ENCODE measurements at places on chromosomes 6 and 20.

DNA sequence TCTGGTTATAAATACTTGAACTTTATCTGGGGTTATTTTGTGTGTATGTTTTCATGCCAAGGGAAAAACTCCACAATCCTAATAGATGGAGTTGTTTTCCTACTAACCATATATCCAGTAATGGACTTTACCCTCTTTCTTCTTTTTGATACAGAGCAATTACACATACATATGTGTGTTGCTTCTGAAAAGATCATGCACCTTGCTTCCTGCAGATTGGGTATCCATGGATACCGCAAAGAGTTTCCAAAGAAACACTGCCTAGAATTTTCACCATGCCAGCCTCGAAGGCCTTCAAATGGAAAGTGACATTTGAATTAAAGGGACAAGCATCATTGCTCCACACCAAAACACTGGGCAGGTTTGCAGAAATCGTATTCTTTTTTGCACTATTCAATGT, 26.8 kb downstream of the HDDC2 start:
- peak overlapping the region; percentile 38 for H3K27ac ChIP-seq
- no peaks in the 10 kb centered on the region for H3K27me3 ChIP-seq
- H3K36me3 ChIP-seq: peaks cover 45% of the 10 kb centered on the region
- H3K4me1 ChIP-seq: peaks cover 9% of the 10 kb centered on the region

GRCh38 chr20:46562373-46563169, 12.1 kb upstream of the OCSTAMP start:
- DNase-seq: no peak
- no peaks in the 10 kb centered on the region for H3K27me3 ChIP-seq
- H3K27ac ChIP-seq: no peak overlapping the region
- H3K36me3 ChIP-seq: no peaks in the 10 kb centered on the region

- peaks cover 2% of the 10 kb centered on the region for H3K36me3 ChIP-seq
- H3K4me1 ChIP-seq: peaks cover 20% of the 10 kb centered on the region
- DNase-seq: no peak
- H3K27me3 ChIP-seq: no peaks in the 10 kb centered on the region
- no peak overlapping the region for H3K4me3 ChIP-seq
These were observed 37.7 kb upstream of the SASH1 start for GRCh38 chr6:148304976-148305375.

- H3K4me3 ChIP-seq: no peak overlapping the region
- H3K36me3 ChIP-seq: no peaks in the 10 kb centered on the region
- H3K27me3 ChIP-seq: no peaks in the 10 kb centered on the region
These were observed 439.5 kb downstream of the PLCB1 start for GRCh38 chr20:8571611-8572010.

DNA sequence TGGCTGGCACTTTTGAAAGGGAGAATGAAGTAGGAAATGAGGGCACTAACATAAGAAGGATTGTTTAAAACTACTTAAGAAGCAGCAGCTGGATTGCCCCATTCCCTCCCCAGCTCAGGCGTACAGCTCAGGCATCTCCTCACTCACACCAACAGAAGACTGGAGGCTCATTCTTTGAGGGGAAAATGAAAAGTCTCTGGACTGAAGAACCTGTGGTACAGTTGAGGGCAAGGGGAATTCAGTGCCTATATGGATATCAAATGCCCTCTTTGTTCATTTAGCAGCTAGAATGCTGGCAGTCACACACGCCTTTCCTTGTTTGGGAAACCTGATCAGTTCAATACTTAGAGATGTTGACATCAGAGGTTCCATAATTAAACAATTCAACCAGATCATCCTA, 502.1 kb upstream of the SOX4 start:
- H3K27ac ChIP-seq: no peak overlapping the region
- DNase-seq: no peak
- no peaks in the 10 kb centered on the region for H3K27me3 ChIP-seq
- no peak overlapping the region for H3K4me3 ChIP-seq
- peaks cover 14% of the 10 kb centered on the region for H3K36me3 ChIP-seq

GRCh38 chr6:8279041-8279805, 156.1 kb downstream of the SLC35B3 start:
- peaks cover 15% of the 10 kb centered on the region for H3K4me1 ChIP-seq
- peaks cover 6% of the 10 kb centered on the region for H3K27me3 ChIP-seq
- H3K36me3 ChIP-seq: no peaks in the 10 kb centered on the region
- DNase-seq: no peak

- H3K27me3 ChIP-seq: no peaks in the 10 kb centered on the region
- no peak overlapping the region for H3K4me3 ChIP-seq
- no peak for DNase-seq
- no peak overlapping the region for H3K27ac ChIP-seq
These were observed 13.6 kb downstream of the PKIG start for GRCh38 chr20:44596010-44596409.

- peaks cover 11% of the 10 kb centered on the region for H3K36me3 ChIP-seq
- no peaks in the 10 kb centered on the region for H3K27me3 ChIP-seq
- no peak overlapping the region for H3K27ac ChIP-seq
- H3K4me1 ChIP-seq: peaks cover 6% of the 10 kb centered on the region
- no peak overlapping the region for H3K4me3 ChIP-seq
- DNase-seq: no peak
These were observed 8.7 kb downstream of the MMP24OS start for GRCh38 chr20:35269055-35269781.

DNA sequence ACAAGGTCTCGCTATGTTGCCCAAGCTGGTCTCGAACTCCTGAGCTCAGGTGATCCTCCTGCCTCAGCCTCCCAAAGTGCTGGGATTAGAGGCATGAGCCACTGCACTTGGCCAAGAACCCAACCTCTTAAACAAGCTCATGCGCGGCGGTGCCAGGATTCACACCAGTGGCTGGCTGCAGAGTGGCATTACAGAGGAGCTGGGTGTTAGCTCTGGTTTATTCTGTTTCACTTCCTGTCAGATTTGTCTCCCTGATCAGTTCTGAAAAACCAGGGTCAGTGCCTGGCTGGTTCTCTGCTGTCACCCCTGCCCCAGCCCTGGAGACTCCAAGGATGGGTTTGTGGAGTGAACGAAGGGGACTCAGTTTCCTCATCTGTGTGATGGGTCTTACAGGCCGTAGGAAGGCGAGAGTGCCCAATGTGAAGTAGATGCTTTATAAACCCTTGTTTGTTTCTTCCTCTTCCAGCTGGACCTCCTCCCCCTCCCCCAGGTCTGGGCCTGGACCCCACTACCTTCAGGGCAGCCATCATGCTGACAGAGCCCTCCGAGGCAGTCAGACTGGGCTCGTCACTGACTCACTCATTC, 63.4 kb downstream of the UBE2V1 start:
- H3K27me3 ChIP-seq: no peaks in the 10 kb centered on the region
- no peak overlapping the region for H3K27ac ChIP-seq
- H3K4me3 ChIP-seq: no peak overlapping the region
- H3K36me3 ChIP-seq: no peaks in the 10 kb centered on the region

GRCh38 chr20:53364646-53365045, 229.0 kb downstream of the ZNF217 start:
- peaks cover 28% of the 10 kb centered on the region for H3K4me1 ChIP-seq
- no peaks in the 10 kb centered on the region for H3K27me3 ChIP-seq
- no peak for DNase-seq
- H3K27ac ChIP-seq: no peak overlapping the region
- no peak overlapping the region for H3K4me3 ChIP-seq

GRCh38 chr6:50091641-50092040, 41.9 kb upstream of the DEFB112 start:
- H3K4me3 ChIP-seq: no peak overlapping the region
- no peaks in the 10 kb centered on the region for H3K36me3 ChIP-seq
- no peak for DNase-seq

DNA sequence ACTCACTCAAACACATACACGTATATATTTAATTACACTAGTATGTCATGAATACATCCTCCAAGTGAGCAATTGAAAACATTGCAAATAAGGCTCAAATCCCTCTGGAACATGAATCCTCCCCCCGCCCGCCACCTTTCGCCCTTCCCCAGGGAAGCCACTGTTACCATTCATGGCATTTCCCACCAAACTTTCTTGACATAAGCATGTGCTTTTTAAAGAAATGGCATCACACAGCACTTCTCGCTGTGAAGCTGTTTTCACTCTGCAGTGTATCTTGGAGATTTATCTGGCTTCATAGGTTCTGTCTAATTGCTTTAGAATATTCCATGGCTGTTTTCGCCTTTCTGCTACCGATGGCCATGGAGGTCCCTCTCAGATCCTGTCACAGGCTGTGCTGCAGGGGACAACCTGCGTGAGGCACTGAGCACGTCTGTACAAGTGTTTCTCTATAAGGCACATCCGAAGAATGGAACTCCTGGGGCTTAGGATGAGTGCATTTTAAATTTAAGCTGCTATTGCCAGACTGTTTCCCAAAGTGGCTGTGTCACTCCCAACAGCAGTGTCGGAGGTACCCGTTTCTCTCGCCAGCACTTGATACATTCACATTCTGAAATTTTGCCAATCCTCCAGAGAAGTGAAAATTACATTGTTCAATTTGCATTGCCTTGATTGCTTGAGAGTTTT, 22.2 kb upstream of the PHACTR3 start:
- peak overlapping the region; percentile 32 for H3K27ac ChIP-seq
- DNase-seq: no peak
- H3K4me3 ChIP-seq: no peak overlapping the region
- H3K27me3 ChIP-seq: peaks cover 59% of the 10 kb centered on the region
- no peaks in the 10 kb centered on the region for H3K36me3 ChIP-seq

DNA sequence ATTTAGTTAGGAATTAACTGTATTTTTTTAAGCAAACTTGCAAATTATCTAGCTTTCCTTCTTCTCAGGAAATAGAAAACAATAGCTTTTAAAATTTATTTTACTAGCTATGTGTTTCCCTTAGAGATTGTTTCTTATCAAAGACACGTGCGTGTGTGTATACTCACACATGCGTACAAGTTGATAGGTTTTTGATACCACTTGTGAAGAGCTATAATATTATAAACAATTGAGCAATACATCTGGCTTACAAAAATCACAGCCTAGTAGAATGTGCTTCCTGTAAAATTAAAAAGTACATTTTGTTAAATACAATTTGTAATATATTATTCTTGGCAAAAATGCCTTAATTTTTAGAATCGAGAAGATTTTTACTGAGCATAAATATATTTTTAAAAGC, 33.9 kb downstream of the COL12A1 start:
- no peak for DNase-seq
- H3K4me3 ChIP-seq: no peak overlapping the region
- no peaks in the 10 kb centered on the region for H3K27me3 ChIP-seq
- H3K27ac ChIP-seq: no peak overlapping the region

- no peak overlapping the region for H3K27ac ChIP-seq
- H3K27me3 ChIP-seq: peaks cover 4% of the 10 kb centered on the region
- no peak for DNase-seq
- H3K36me3 ChIP-seq: no peaks in the 10 kb centered on the region
These were observed 211.1 kb downstream of the BMP7 start for GRCh38 chr20:57055345-57055744.

DNA sequence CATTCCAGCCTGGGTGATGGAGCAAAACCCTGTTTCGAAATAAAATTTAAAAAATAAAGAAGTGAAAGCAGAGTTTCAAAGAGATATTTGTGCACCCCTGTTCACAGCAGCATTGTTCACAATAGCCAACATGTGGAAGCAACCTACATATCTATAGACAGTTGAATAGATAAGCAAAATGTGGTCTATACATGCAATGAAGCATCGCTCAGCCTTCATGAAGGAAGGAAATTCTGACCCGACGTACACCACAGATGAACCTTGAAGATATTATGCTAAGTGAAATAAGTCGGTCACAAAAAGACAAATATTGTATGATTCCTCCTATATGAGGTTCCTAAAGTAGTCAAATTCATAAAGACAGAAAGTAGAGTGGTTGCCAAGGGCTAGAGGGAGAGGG, 6.5 kb upstream of the NCOA6 start:
- no peak overlapping the region for H3K27ac ChIP-seq
- H3K4me1 ChIP-seq: peaks cover 4% of the 10 kb centered on the region
- no peak overlapping the region for H3K4me3 ChIP-seq
- H3K27me3 ChIP-seq: peaks cover 11% of the 10 kb centered on the region
- no peak for DNase-seq

GRCh38 chr6:48048451-48049146, 62.4 kb downstream of the PTCHD4 start:
- H3K4me1 ChIP-seq: peaks cover 5% of the 10 kb centered on the region
- no peak overlapping the region for H3K4me3 ChIP-seq
- H3K36me3 ChIP-seq: no peaks in the 10 kb centered on the region
- H3K27me3 ChIP-seq: no peaks in the 10 kb centered on the region
- no peak overlapping the region for H3K27ac ChIP-seq

DNA sequence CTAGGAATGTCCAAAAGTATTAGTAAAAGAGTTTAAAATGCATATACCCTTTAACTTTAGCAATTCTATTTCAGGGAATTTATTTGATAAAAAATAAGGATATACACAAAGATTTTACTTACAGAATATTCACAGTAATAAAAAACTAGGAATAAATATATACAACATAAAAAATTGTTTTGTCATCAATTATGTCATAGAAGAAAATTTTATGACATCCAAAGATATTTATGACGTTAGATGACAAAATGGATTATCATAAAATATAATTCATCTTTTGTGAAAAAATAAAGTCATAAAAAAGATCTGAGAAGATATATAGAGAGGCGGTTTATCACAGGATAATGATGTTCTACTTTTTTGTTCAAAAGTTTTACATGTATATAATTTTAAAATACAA, 32.0 kb upstream of the TCF21 start:
- no peaks in the 10 kb centered on the region for H3K36me3 ChIP-seq
- H3K4me1 ChIP-seq: peaks cover 22% of the 10 kb centered on the region
- no peak overlapping the region for H3K27ac ChIP-seq
- no peak for DNase-seq

GRCh38 chr6:27295301-27296079, 16.6 kb downstream of the POM121L2 start:
- peak overlapping the region; percentile 87 for H3K4me3 ChIP-seq
- H3K4me1 ChIP-seq: peaks cover 24% of the 10 kb centered on the region
- H3K27me3 ChIP-seq: peaks cover 90% of the 10 kb centered on the region
- DNase-seq: no peak

GRCh38 chr6:112163295-112164257, 76.2 kb downstream of the FAM229B start:
- no peak overlapping the region for H3K27ac ChIP-seq
- peak; percentile 78 for DNase-seq
- H3K36me3 ChIP-seq: peaks cover 5% of the 10 kb centered on the region
- H3K4me1 ChIP-seq: no peaks in the 10 kb centered on the region

DNA sequence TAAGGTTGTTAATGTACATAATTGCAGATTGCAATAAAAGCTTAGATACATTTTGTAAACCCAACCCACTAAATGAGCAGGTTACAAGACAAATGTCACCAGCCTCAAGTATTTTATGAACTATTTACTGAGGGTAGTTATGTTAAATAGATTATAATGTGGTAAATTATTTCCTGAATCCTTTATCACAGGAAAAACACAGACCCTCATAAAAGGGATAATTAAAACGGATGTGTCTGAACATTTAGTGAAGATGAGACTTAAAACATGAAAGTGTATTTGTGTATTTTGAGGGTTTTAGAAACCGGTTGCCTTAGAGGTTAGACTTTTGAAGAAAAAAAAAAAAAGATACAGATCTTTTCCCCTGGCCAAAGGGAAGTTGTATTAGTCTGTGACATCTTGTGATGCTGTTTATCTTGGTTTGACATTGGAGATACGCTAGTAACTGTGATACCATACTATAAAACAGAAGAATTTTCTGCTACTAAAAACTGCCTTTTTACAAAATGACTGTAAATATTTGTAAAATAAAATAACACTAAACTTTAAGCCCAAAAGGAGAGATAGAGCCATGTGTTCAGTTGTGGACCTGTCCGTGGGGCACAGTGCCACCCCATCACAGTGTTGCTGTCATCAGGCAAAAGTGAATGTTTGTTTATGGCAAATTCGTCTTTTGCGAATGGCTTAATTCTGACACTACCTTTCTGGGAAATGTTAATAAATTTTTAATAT, 9.7 kb downstream of the DYNLT1 start:
- H3K36me3 ChIP-seq: peaks cover 35% of the 10 kb centered on the region
- no peak overlapping the region for H3K4me3 ChIP-seq
- no peaks in the 10 kb centered on the region for H3K27me3 ChIP-seq
- H3K4me1 ChIP-seq: peaks cover 14% of the 10 kb centered on the region

All from type B pancreatic cell (in vitro differentiated cells).